MCF 10A (cell line): ENCODE measurements at places on chromosomes 2 and 18. TPM values are rescaled to one million over a fixed set of nuclear protein-coding genes. Genes with fewer than 3 reads are reported as not detected.

Gene ELOA2
- not detected in 2 replicates for total RNA-seq

DNA sequence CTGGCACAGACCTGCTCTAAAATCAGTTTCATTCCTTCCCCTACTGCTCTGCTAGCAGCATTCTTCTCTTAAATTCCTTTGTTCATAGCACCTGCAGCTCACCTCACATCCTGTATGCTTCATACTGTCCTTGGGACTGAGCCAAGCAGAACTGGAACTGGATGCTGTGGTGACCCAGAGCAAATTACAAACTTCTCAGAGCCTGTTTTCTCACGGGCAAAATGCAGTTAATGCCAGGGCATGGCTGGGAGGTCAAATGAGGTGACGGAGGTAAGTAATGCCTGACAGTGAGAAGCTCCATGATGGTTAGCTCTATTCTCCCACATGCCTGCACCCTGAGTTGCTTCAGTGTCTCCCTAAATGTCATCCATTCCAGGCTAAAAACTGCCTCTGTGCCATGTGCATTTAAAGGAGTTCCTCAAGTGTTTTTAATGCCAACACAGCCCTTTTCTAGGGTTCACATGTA lies 29.7 kb downstream of the C2orf42 start:
- H3K27me3 ChIP-seq, result no peaks in the 10 kb centered on the region
- no peak overlapping the region for H3K27ac ChIP-seq
- H3K4me3 ChIP-seq, result no peak overlapping the region
- peak; percentile 49 for DNase-seq

DNA sequence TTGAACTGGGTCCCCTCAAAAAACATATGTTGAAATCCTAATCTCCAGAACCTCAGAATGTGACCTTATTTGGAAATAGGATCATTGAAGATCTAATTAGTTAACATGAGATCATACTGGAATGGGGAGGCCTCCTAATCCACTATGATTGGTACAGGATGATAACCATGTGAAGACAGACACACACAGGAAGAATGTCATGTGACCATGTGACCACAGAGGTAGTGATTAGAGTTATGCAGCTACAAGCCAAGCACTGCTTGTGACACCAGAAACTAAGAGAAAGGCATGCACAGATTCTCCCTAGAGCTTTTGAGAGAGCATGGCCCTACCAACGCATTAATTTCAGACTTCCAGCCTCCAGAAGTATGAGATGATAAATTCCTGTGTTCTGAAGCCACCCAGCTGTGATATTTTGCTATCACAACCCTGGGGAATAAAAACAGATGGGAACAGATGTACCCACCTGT lies 47.0 kb upstream of the TGIF1 start:
- no peaks in the 10 kb centered on the region for H3K27me3 ChIP-seq
- H3K4me1 ChIP-seq, result no peaks in the 10 kb centered on the region
- no peak overlapping the region for H3K4me3 ChIP-seq

GRCh38 chr2:174963437-174964400 lies 41.5 kb downstream of the CHN1 start:
- H3K4me3 ChIP-seq, result no peak overlapping the region
- H3K27me3 ChIP-seq, result no peaks in the 10 kb centered on the region
- H3K27ac ChIP-seq, result no peak overlapping the region
- no peak for DNase-seq
- H3K36me3 ChIP-seq, result no peaks in the 10 kb centered on the region

- DNase-seq, result no peak
- no peak overlapping the region for H3K4me3 ChIP-seq
- H3K36me3 ChIP-seq, result no peaks in the 10 kb centered on the region
- H3K27me3 ChIP-seq, result no peaks in the 10 kb centered on the region
- H3K4me1 ChIP-seq, result no peaks in the 10 kb centered on the region
Measured at GRCh38 chr2:184849516-184849915, 251.2 kb downstream of the ZNF804A start.

DNA sequence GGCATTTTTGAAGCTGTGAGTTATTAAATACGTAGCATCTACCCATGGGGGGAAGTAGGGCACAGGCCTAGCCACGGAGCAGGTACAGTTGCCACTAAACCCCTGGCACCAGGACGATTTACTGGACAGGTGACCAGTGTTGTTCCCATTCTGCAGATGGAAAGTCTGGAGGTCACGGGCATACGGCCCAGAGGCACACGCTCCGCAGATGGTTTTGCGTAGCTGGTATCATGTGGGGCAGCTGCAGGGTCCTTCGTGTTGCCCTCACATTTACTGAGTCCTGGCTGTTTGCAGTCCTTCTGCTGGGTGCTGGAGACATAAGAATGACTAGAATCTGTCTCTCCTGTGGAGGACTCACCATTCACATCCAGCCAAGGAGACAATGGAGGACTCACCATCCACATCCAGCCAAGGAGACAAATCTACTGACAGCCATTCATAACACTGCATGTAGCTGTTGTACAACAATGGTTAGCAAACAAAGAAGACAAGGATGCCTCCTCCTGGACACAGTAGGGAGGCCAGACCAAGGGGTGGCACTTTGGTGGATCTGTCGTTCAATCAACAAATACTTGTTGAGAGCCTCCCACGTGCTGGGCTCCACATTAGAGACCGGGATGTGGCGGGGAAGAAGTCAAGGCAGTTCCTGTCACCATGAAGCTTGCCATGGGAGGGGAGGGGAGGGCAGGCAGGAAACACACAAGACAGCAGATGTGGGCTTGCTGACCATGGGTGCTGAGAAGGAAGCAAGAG lies 24.9 kb downstream of the TWIST2 start:
- DNase-seq, result no peak
- H3K36me3 ChIP-seq, result peaks cover 34% of the 10 kb centered on the region
- H3K27ac ChIP-seq, result no peak overlapping the region
- no peak overlapping the region for H3K4me3 ChIP-seq

DNA sequence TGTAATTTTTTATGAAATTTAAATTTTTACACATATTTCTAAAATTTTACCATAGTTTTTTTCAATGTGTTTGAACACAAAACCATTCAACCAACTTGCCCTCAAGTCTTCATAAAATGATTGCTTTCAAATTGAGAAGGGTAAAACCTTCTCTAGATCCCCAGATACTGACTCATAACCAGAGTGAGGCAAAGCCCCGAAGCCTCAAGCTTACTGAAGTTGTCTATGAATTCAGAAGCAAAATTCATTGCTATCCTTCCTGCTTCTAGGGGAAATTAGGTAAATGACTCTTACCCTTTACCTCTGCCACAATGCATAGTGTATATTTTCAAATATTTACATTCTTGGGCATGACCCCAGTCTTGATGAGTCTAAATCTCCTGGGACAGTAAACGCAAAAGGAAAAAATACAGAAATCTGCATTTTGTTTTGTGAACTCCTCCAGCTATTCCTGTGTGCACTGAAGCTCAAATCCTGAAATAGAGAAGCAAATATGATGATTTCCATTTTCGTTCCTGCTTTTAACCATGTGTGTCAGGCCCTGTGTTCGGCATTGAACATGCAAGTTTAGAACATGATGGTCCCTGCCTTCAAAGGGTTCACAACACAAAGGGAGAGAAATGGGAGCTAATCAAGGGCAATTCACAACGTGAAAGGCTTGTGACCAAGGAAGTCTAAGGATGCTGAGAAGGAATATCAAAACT lies 246.3 kb downstream of the SUCLG1 start:
- DNase-seq, result no peak
- no peak overlapping the region for H3K4me3 ChIP-seq
- no peak overlapping the region for H3K27ac ChIP-seq
- H3K36me3 ChIP-seq, result no peaks in the 10 kb centered on the region
- no peaks in the 10 kb centered on the region for H3K27me3 ChIP-seq

- H3K27ac ChIP-seq, result no peak overlapping the region
- no peaks in the 10 kb centered on the region for H3K27me3 ChIP-seq
Measured at GRCh38 chr2:86519349-86519748, 43.9 kb downstream of the CHMP3 start.

- peak overlapping the region; percentile 93 for H3K4me3 ChIP-seq
- peaks cover 17% of the 10 kb centered on the region for H3K4me1 ChIP-seq
- H3K27me3 ChIP-seq, result no peaks in the 10 kb centered on the region
- peaks cover 13% of the 10 kb centered on the region for H3K36me3 ChIP-seq
- peak overlapping the region; percentile 97 for H3K27ac ChIP-seq
Measured at GRCh38 chr18:54222922-54223567, 1.4 kb downstream of the MBD2 start.

DNA sequence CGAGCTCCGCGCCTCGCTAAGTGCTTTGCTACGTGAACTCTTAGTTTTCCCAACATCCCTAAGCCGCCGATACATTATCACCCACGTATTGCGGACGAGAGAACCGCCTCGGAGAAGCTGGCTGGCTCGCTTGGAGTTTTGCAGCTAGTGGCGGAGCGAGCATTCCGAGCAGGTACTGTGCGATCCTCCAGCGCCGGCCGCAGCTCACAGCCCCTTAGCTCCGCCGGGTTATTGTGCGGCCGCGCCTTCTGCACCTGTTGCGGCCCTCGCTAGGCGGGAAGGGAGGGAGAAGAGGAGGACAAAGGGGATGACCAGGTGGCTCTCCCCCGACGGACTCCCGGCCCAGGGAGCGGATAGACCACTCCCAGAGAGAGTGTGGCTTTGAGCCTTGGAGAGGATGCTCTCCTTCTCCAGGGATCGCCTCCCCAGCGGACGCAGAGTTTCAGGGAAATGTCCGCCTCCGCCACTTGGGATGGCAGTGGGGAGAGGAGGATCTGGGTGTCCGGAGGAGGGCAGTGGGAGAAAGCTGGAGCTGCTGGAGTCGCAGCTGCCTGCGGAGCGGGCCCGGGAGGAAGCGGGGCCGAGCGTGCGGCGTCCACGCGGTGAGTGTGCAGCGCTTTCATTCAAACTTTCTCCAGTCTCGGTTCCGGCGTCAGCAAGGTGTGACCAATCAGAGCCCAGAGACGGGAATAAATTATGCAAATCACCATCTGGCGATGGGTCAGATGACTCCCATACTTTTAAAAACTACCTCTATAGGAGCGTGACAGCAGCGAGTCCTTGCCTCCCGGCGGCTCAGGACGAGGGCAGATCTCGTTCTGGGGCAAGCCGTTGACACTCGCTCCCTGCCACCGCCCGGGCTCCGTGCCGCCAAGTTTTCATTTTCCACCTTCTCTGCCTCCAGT lies at the start of gene LIPG:
TSS of gene LIPG (plus strand) at position 769 of the 905 bp plus-strand sequence. CDS start 252 bp downstream, outside the sequence.
- peaks cover 49% of the 10 kb centered on the region for H3K4me1 ChIP-seq
- no peaks in the 10 kb centered on the region for H3K27me3 ChIP-seq
- H3K4me3 ChIP-seq, result peak within 1 kb of the TSS; percentile 66
- H3K36me3 ChIP-seq, result no peaks in the 10 kb centered on the region

- DNase-seq, result no peak
- H3K27me3 ChIP-seq, result peaks cover 77% of the 10 kb centered on the region
Measured at GRCh38 chr18:60060578-60060977, 160.8 kb downstream of the PMAIP1 start.

DNA sequence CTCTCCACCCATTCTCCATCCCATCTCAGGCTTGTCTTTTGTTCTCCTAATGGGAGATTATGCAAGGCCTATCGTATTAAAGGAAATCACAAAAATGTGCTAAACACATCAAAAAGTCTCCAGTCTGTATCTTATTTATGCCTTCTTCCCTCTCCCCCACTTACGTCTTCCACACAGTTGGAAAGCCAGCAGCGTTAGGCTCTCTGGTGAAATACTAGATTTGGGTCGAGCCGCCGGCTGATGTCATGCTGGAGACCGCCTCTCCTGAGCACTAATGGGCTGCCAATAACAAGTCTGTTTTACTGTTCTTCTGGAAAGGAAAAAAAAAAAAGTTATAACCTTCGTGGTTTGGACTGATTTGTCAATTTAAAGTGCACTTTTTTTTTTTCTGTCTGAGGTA lies 182.7 kb upstream of the SIX2 start:
- no peak overlapping the region for H3K4me3 ChIP-seq
- H3K36me3 ChIP-seq, result no peaks in the 10 kb centered on the region
- no peak overlapping the region for H3K27ac ChIP-seq
- no peaks in the 10 kb centered on the region for H3K27me3 ChIP-seq

- H3K27me3 ChIP-seq, result no peaks in the 10 kb centered on the region
- no peak overlapping the region for H3K27ac ChIP-seq
- peak; percentile 0 for DNase-seq
- no peaks in the 10 kb centered on the region for H3K4me1 ChIP-seq
Measured at GRCh38 chr2:22626621-22627020, 758.4 kb upstream of the KLHL29 start.

GRCh38 chr2:174798801-174799200 lies 34.5 kb upstream of the CHRNA1 start:
- no peaks in the 10 kb centered on the region for H3K27me3 ChIP-seq
- H3K27ac ChIP-seq, result no peak overlapping the region
- DNase-seq, result no peak
- no peak overlapping the region for H3K4me3 ChIP-seq
- H3K4me1 ChIP-seq, result no peaks in the 10 kb centered on the region
- peaks cover 12% of the 10 kb centered on the region for H3K36me3 ChIP-seq

DNA sequence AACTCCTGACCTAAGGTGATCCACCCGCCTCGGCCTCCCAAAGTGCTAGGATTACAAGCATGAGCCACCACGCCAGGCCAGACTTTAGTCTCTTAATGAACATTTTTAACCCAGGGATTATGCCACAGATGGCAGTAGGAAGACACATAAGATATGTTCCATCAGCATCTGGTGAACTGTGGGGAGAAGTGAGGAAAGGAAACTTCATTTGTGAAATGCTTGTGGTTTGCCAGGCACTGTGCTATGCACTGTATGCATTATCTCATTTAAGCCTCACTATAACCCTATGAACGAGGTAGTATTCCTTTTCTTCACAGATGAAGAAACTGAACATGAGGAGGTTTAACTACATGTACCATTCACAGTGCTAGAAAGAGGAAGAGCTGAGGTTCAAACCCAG lies 29.3 kb downstream of the PTRHD1 start:
- no peak overlapping the region for H3K4me3 ChIP-seq
- peaks cover 24% of the 10 kb centered on the region for H3K36me3 ChIP-seq
- H3K27ac ChIP-seq, result no peak overlapping the region
- no peak for DNase-seq
- no peaks in the 10 kb centered on the region for H3K4me1 ChIP-seq

DNA sequence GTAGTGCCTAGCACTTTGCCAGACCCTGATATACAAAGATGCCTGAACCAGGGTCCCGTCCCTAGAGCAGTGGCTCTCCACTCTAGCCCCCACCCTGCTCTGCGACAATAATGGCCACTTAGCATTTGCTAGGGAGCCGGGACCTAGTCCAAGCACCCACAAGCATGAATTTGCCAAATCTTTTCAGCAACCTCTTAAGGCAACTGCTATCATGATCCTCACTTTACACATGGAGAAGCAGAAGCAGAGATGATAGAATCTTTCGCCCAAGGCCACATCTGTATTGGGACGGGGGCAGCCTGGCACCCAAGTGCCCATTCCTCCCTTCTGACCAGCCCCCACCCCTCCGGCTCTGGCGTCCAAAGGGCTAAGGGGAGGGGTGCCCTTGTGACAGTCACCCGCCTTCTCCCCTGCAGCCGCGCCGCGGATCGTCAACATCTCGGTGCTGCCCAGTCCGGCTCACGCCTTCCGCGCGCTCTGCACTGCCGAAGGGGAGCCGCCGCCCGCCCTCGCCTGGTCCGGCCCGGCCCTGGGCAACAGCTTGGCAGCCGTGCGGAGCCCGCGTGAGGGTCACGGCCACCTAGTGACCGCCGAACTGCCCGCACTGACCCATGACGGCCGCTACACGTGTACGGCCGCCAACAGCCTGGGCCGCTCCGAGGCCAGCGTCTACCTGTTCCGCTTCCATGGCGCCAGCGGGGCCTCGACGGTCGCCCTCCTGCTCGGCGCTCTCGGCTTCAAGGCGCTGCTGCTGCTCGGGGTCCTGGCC lies 13.0 kb downstream of the SIGLEC15 start:
- H3K36me3 ChIP-seq, result peaks cover 6% of the 10 kb centered on the region
- no peak overlapping the region for H3K27ac ChIP-seq
- DNase-seq, result no peak
- H3K27me3 ChIP-seq, result peaks cover 17% of the 10 kb centered on the region
- no peak overlapping the region for H3K4me3 ChIP-seq

GRCh38 chr2:159592441-159592840 lies 23.9 kb downstream of the BAZ2B start:
- peaks cover 5% of the 10 kb centered on the region for H3K4me1 ChIP-seq
- H3K27me3 ChIP-seq, result no peaks in the 10 kb centered on the region
- no peak overlapping the region for H3K4me3 ChIP-seq
- H3K36me3 ChIP-seq, result peaks cover 7% of the 10 kb centered on the region
- no peak overlapping the region for H3K27ac ChIP-seq
- no peak for DNase-seq
